ENCODE measurements at places on chromosomes 2 and 18.

- no peak for DNase-seq
These were observed 87.3 kb upstream of the RMDN2 start for GRCh38 chr2:37837628-37838328.

GRCh38 chr2:27271631-27272340, 3.4 kb upstream of the DNAJC5G start:
- DNase-seq = no peak

GRCh38 chr2:141641462-141641861, 489.4 kb downstream of the LRP1B start:
- no peak for DNase-seq

- no peak for DNase-seq
These were observed 308.0 kb upstream of the UBE2E3 start for GRCh38 chr2:180672377-180672776.

DNA sequence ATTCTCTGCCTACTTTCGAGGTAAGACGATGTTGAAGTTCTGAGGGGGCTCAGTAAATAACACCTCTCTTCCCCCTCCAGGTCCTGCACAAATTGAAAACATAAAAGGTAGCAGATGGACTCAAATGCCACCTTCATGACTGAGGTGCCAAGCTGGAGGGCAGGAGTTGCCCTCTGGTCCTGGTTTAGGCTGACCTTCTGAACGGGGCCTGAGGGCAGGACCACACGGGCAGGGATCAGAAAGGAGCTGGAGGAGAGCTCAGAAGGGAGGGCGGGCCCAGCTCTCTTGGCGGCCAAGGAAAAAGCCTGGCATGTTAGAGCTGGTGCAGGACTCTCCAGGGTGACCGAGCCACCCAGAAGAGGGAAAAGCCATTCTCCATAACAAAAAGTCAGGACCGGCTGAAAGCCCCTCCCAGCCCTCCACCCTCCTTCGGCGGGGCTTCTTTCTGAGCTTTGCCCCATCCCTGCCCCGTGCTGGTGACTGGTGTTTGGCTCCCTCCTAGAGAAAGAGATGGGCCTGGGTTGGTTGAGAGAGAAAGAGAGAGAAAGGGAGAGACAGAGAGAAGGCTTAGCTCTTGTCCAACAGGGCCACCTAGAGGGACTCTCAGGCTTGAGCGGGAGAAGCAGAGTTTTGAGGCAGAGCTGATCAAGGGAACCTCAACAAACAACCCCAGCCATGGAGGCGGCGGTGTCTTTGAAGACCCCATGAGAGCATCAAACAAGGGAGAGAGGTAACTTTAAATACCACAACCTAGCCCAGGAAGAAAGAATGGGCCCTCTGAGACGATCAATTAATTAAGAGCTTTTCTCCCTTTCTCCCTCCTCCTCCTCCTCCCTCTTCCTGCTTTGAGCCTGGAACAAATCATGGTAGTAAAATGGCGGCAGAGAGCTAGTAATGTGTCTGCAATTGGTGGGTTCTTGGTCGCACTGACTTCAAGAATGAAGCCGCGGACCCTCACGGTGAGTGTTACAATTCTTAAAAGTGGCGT, 50.8 kb downstream of the WIPF1 start:
- no peak for DNase-seq

Measured in stimulated activated CD8-positive, alpha-beta memory T cell treated with anti-CD3 and anti-CD28 coated beads, Interleukin-4, amount 100 ng/mL, for 1 hour (primary cell).